NAMALWA (cell line): ENCODE measurements at places on chromosomes 13 and 19.

GRCh38 chr19:18494267-18494607, 27.6 kb downstream of the ELL start:
- no peak for DNase-seq

GRCh38 chr13:110629735-110630134, 14.4 kb downstream of the NAXD start:
- no peak for DNase-seq

GRCh38 chr13:33785384-33785783, 32.6 kb upstream of the RFC3 start:
- DNase-seq, result no peak

DNA sequence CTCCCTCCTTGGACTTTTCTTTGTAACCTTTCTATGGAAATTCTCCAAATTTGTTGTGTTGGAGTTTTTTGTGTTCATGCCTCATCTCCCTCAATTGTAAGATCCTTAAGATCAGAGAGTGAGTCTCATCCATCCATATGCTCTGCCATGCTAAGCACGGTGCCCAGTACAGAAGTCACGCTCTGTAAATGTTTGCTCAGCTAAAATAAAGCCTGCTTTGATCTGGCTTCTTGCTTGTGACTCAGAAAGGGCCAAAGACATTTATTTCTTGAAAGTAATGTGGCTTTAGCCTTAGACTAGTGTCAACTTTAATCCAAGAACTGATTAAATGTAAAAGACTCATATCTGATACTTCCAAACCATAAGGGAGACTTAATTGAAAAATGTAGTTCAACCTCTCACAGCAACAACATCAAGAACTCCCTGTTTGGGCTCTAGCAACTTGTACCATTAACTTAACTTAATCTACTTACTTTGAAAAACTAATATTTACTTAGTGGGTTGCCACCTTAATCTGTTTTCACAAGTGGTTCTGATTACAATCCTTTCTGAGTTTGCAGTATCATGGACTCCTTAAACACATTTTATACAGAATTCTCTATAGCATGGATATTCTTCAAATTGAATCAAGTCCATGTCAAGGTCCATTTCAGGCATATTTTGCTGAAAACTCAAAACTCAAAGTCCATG, 100.2 kb downstream of the KL start:
- DNase-seq, result no peak

GRCh38 chr13:29239653-29240525, 355.6 kb downstream of the SLC7A1 start:
- no peak for DNase-seq

DNA sequence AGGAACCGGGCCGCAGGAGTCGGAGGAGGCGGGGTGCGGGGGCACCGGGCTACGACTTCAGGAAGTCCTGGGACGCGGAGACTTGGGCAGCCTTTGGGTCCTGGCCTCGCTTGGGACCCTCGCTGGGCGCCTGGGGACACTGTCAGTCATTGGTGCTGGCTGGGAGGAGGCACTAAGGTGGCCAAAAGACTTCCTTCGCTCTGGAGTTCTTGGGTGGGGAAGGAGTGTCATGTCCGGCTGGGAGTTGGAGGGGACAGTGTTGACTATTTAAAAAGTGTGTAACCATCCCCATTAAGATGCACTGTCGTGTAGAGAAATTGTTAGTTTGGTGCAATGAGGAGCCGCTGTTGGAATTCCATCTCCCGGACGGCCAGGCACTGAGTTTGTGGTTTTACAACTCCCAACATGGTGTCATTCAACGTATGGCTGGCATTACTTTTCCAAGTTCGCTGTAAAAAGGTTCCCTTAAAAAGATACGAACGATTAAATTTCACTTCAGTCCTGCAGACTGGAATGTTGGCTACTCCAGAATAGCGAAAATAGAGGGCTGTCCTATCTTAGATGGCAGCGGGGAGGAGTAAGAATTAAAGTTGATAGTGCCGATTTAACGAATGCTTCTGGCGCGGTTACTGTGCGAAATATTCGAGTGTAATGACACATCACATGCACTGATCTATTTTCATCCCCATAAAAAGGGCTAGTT, 776 bp downstream of the DNAJC3 start:
- peak; percentile 29 for DNase-seq

DNA sequence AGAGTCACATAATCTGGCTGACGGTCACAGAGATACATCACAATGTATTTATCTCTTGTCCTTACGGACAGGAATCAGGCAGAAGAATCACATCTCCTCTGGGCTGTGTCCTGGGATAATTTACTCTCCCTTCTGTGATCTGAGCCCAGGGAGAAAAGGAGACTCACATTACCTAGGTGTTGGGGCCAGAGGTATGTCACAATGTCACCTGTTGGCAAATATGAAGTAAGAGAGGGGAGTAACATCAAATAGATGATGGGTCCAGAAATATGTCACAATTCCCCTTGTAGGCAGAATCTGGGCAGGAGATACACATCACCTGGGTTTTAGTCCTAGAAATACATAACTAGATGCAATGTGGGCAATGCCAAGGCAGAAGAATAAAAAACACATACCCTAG, 67.2 kb downstream of the ZNF726 start:
- DNase-seq, result no peak

DNA sequence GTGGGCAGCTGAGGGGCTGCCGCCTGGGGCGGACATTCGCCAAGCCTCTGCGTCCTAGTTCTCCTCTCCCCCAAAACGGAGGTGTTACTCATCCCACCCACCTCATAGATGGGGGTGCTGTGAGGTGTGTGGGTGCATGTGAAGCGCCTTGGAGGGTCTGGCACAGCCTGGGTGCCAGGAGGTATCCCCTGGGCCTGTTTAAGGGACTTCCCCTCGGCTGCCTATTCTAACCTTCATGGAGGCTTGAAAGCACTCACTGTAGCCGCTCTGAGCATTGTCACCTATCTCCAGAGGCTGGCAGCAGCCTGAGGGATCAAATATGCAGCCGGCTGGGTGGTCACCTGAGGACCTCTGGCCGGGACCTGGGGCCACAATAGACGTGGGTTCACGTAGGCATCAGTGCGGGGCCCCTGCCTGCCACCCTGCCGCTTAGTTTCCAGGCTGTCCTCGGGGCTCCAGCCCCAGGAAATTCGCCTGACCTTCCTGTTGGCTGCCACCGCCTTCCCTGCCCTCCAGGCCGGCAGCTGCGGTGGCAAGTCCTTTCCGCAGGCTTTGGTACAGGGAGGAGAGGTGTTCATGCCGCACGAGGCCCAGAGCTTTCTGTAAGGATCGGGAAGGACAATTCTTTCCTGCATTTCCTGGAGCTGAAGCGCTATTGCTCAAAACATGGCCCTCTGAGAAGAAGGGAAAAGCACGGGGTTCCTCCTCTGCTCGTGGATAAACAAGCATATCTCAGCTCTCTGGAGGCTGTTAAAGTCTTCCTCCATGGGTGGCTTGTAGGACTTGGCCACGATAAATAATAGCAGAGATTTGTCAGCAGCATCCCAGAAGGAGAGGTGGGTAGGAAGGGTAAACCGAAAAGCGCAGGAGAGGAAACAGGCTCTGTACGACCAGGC, 4.6 kb downstream of the COL4A2 start:
- no peak for DNase-seq

DNA sequence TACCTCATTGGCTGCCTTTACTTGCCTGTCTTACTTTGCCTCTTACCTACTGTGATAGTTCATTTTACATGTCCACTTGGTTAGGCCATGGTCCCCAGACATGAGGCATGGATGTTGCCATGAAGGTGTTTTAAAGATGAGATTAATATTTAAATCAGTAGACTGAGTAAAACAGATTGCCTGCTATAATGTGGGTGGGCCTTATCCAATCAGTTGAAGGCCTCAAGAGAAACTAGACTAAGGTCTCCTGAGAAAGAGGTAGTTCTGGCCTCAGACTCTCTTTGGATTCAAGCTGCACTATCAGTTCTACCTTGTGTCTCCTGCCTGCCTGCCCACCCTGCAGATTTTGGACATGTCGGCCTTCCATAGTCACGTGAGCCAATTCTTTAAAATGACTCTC, 26.1 kb downstream of the ADGRE3 start:
- DNase-seq, result no peak

DNA sequence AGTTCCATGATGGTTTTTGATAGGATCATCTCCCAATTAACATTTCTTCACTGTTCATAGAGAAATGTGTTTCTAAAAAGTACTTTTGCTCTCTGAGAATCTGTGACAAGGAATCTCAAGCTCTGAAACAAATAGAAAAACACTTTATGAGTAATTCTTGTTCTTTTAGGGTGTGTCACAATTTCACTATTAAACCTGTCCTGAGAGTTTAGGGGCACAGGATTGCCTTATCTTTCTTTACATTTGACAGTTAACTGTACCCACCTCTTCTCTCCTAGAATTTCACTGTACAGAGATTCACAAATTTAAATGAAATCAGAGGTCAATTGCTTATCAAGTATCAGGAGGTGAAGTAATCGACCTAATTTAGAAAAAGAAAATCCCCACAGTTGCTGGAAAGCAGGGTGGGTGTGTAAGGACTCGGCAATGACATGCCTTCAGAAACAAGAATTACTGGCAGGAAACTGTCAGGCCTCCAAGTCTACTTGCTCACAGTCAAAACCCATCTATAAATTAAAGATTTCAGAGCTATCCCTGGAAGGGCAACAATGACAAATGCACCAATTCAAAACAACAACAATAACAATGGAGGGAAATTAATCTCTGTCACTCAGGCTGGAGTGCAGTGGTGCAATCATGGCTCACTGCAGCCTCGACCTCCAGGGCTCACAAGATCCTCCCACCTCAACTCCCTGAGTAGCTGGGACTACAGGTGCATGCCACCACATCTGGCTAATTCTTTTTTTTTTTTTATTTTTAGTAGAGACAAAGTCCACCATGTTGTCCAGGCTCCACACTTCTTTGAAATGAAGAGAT, 250.2 kb downstream of the ABCC4 start:
- no peak for DNase-seq

GRCh38 chr13:105147461-105147860, 1388.0 kb downstream of the EFNB2 start:
- DNase-seq, result no peak

- DNase-seq, result peak; percentile 22
Measured at GRCh38 chr13:77820431-77821149, 98.0 kb downstream of the EDNRB start.

DNA sequence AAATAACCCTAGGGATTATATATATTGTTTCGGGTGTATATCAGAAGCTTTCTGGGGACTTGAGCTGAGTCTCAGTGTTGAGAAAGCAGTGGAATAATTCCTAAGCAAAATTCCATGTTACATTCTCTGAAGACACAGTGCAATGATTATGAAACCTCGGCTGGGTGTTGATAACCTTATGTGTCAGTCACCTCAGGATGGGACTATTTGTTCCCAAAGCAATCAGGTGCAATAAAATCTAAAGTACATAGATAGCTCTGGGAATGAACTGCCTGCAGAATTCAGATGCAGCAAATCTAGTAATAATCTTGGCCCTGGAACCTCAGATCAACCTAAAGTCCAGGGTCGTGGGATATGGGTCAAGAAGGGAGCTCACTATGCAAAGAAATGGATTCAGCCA, 53.0 kb downstream of the EDNRB start:
- no peak for DNase-seq

- DNase-seq, result peak; percentile 76
Measured at GRCh38 chr19:51407511-51408131, 9.8 kb downstream of the SIGLEC10 start.

DNA sequence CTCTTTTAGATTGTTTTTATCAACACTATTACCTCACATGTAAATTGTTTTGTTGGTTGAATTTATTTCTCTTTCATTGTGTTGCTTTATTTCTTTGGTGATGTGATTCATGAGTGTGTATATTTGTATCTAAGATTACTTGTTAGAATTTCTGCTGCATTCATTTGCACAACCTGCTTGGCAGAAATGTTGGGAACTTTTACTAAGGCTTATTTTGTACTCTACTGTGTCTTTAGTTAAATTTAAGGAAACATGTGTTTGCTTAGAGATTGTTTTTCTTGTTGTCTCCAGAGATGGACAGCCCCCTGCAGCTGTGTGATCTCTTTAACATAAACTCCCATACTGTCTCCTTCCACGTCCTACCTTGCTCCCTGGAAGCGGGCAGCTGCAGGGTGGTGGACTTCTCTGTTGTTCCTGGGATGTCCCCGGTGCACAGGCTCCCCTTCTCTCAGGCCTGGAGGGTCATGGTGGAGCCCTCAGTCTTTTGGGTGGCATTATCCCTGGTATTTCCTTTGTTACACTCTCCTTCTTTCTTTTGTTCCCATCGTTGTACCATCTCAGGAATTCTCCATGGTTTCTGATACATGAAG, 212.0 kb upstream of the SPRY2 start:
- DNase-seq, result no peak

- DNase-seq, result peak; percentile 91
Measured at GRCh38 chr19:11581740-11582139, 4.3 kb upstream of the ACP5 start.

GRCh38 chr13:110551284-110551683, 10.2 kb downstream of the RAB20 start:
- DNase-seq, result no peak

- no peak for DNase-seq
Measured at GRCh38 chr19:12921047-12921446, 2.0 kb upstream of the SYCE2 start.

GRCh38 chr13:58882516-58882915, 1251.0 kb downstream of the PCDH17 start:
- no peak for DNase-seq
